ENCODE measurements at places on chromosomes 13 and 19.

- DNase-seq = peak; percentile 98
These were observed at the start of gene RABAC1 for GRCh38 chr19:41959056-41960053. TSS of gene RABAC1 (minus strand) at chr19:41959321. CDS start at chr19:41959292, 29 bp downstream.

GRCh38 chr19:2345794-2346663 is 14.0 kb upstream of the TMPRSS9 start:
- DNase-seq = peak; percentile 22

DNA sequence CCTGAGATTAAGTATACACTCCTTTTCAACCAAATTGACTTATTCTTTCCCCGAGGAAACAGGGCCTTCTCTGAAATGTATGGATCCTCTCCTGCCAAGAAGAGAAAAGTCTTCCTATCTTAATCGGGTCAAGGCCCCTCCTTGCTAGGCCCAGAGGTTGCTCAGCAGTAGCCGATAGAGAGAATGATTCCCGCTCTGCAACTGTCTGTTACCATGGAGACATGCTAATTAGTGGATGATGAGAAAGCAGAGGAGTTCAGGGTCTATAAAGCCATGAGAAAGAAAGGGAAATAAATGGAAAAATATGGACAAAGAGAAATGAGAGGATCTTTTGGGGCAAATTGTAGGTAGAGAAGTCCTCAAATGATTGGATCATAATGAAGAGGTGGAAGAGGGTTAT is 103.5 kb downstream of the POU4F1 start:
- DNase-seq = peak; percentile 18

DNA sequence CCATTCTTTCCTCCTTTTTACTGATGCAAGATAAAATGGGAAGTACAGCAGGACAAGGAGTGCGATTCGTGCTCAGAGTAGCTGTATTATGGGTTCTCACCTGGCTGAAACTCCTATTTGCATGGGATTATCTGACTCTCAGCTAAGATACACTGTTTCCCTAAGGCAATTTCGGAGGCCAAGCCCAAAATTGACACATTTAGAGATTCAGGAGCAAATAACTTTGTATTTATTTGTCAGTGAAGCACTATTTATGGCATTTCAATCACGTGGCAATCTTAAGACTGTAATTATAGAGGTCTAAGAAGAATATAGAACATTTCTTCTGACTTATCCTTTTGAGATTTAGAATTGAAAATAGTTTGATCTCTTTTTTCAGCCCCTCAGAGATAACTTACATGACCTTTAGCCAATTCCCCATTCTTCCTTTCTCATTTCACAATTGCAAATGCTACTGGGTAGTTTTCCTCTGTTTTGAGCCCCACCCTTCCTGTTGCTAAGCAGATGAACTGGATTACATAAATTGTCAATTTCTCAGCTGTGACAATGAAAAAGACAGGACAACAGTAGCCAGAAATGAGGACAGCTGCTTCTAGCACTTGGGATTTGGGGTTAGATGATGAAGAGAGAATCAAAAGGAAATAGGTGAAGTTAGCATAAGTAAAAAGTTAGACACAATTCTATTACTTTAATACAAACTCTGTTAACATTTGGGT is 122.7 kb upstream of the FRY start:
- peak; percentile 51 for DNase-seq

DNA sequence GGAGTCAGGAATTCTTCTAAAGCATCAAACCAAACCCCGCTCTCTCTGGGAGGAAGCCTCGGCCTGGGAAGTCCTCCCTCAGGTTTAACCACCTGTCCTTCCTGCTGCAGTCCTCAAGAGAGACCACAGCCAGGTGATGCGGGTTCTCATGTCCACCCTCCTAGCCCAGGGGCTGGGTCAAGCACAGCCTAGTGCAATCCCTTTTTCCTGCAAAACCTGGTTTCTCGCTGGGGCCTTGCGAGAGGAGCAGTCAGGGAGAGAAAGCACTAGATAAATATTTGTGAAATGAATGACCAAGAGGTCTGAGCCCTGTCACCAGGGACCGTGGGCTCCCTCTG is 2.4 kb downstream of the SLC8A2 start:
- no peak for DNase-seq

GRCh38 chr13:26372747-26373146 is 118.8 kb downstream of the CDK8 start:
- DNase-seq = no peak

DNA sequence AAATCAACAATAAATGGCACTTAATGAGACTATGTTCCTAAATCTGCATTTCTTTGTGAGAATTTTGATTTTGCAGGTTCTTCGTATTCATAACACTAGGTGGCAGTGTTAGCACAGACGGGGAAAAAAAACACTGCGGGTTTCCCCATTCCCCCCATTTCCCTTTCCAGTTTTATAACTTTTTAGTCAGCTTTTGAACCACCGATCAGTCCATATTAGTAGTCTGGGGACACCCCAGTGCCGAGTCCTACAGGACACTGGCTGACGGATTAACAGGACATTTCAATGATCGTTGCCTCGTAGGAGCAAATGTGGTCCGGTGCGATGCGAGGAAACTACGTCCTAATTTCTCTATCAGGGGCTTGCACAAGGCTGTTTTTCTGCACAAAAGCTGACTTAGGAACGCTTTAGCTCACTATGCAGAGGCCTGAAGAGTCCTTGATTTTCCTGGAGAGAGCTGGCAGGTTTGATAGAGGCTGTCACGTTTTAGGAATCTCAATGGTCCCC is 234.3 kb downstream of the LMO7 start:
- DNase-seq = peak; percentile 30

GRCh38 chr19:10544753-10545251 is 1.1 kb downstream of the ATG4D start:
- no peak for DNase-seq

GRCh38 chr19:2186071-2186846 is 22.5 kb downstream of the DOT1L start:
- no peak for DNase-seq

DNA sequence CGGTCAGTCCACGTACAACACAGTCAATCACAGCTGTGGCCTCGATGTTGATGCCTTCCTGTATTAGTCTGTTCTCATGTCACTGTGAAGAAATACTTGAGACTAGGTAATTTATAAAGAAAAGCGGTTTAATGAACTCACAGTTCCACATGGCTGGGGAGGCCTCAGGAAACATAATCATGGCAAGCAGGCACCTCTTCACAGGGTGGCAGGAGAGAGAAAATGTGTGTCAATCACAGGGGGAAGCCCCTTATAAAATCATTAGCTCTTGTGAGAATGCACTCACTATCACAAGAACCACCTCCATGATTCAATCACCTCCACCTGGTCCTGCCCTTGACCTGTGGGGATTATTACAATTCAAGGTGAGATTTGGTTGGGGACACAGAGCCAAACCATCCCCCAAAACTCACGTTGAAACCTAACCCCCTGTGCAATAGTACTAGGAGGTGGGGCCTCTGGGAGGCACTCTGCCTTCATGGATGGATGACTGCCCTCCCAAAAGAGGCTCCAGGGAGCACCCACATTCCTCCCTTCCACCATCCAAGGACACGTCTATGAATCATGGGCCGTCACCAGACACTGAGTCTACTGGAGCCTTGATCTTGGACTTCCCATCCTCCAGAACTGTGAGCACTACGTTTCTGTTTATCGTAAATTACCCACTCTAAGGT is 2.3 kb upstream of the PROZ start:
- no peak for DNase-seq

- DNase-seq = no peak
These were observed 5.5 kb downstream of the DPP9 start for GRCh38 chr19:4717966-4718701.

DNA sequence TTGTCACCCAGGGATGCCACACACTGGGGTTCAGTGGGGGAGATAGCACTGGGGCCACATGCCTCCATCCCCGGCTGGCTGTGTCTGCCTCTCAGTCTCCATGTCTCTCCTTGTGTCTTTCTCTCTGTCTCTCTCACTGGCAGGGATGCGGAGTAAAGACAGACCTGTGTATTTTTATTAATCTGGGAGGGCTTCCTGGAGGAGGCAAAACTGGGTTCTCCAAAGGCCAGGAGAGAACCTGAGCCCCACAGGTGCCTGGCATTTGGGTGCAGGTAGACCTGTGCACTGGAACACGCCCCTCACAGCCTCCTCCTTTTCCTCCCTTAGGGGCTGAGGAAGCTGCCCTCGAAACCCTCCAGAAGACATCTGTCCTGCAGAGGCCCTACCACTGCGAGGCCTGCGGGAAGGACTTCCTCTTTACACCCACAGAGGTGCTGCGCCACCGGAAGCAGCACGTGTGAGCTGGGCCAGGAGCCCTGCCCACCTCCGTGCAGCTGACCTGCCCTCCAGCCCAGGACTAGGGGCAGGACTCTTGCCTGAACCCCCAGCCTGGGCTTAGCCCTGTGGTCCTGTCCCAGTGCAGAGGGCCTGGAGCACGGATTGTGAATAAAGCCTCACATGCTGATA is 32.7 kb downstream of the DHX34 start:
- DNase-seq = no peak

- no peak for DNase-seq
These were observed 31.5 kb downstream of the PEPD start for GRCh38 chr19:33490041-33490451.

- DNase-seq = peak; percentile 20
These were observed 14.3 kb downstream of the FARP1 start for GRCh38 chr13:98157188-98157587.

GRCh38 chr13:53068585-53069520 is 40.2 kb downstream of the OLFM4 start:
- DNase-seq = peak; percentile 92

DNA sequence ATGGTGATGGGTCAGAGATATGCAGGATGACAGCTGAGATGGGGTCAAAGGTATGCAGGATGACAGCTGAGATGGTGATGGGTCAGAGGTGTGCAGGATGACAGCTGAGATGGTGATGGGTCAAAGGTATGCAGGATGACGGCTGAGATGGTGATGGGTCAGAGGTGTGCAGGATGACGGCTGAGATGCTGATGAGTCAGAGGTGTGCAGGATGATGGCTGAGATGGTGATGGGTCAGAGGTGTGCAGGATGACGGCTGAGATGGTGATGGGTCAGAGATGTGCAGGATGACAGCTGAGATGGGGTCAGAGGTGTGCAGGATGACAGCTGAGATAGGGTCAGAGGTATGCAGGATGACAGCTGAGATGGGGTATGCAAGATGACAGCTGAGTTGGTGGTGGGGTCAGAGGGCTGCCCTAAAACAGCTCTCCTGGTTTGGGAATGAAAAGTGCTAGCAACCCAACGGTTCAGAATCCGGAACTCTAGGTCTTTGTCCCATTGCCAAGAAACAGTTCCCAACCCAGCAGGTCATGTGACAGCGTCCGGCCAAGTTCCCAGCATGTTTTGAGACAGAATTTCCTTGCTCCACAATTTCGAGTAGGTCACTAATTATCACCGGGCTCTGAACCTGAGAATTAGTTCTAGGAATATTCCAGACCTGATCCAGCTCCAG is 3.2 kb downstream of the SELENOW start:
- DNase-seq = no peak

DNA sequence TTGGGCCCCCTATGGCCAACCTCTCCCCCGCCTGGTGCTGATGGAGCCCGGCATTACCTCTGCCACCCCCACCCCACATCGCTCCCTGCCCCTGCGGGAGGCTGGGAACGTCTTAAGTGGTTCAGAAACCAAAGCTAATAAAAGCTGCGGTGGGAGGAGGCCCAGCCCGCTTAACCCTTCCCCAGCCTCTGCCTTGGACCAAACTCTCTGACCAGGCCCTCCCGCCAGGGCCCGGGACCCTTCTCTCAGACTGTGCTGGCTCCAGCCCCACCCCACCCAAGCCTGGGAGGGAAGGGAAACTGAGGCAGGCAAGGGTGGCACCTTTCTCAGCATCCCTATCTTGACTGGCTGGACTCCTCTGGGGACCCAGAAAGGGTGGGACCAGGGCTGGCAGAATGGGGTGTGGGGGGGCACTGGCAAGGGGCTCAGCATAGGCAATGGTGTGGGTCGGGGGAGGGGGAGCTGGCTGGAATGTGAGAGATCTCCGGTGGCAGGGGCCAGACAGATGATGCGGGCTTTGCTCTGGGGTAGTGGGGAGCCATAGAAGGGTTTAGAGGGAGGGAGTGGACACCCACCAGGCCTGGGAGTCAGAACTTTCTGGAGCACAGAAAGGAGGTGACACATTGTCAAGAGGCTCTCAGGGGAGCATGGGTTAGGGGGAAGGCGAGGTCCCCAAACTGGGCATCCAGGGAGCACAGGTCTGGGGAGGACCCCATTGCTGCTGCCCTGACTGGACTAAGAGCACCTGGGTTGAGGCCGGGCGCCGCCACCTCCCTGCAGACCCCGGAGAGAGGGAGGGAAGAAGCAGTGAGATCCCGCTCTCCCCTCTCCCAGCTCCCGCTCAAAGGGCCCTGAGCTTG is 21.9 kb downstream of the SMIM24 start:
- DNase-seq = no peak

GRCh38 chr19:48565090-48565489 is 13.1 kb downstream of the SULT2B1 start:
- no peak for DNase-seq

GRCh38 chr19:45881909-45882528 is 3.9 kb downstream of the IRF2BP1 start:
- peak; percentile 95 for DNase-seq

DNA sequence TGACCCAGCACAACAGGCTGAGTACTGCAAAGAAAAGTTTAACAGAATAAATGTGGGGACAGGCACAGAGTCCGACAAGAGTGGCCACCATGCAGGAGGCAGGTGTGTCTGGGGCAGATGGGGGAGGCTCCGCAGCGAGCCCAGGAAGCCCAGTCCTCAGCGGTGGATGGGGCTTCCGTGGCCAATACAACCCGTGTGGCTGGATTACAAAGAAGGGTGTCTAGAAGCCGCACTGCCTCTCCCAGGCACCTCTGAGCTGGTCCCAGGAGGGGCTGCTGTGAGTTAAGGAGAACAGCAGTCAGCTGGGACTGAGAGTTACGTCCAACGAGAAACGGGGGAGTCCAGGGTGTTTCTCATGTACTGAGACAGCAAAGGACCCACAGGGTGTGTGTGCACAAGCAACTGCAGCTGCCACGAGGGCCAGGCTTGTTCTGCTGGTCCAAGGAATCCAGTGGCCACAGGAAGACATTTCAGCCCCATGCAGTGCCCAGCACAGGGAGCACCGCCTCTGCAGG is 70.2 kb downstream of the SPACA7 start:
- DNase-seq = no peak

DNA sequence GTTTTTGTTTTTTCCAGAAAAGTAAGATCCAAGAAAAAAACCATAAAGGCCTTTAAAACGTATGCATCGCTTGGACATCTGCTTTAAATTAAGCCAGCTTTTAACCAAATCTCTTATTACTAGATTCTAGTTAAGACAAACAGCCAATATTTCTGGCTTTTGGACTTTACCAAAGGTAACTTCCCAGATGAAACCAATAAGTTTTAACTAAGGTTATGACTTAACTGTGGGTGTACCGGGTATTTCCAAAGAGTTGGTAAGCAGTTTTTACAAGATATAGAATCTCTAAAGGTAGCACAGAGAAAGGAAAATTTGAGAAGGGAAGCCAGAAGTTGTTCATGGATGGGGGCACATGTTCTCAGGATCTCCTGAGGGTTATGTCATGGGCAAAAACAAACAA is 34.0 kb downstream of the CEACAM1 start:
- DNase-seq = no peak

DNA sequence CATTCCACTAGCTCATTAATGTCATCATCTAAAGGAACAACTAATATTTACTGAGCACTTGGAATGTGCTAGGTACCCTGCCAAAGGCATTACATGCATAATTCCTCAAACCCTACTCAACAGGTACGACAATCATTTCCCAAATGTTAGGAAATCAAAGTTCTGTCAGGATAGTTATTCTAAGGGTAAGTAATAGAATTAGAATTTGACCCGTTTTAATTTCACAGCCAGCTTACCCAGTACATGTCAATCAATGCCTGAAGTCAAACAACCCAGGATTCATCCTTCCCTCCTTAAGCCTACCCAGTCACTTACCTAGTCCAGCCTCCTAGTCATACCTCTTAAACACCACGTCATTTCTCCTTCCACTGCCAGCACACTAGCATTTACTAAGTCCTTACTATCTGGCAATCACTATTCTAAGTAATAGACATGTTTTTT is 2.4 kb downstream of the LNX2 start:
- DNase-seq = no peak
